HCT116 (cell line): ENCODE measurements at places on chromosomes 13 and 19. TPM values are rescaled to one million over a fixed set of nuclear protein-coding genes. Genes with fewer than 3 reads are reported as not detected.

The TMEM145 gene
- 7.2 TPM for total RNA-seq

The FXYD1 gene
- 7.8 TPM for total RNA-seq

The LENG9 gene
- total RNA-seq: 9.0 TPM

The ZBTB32 gene
- total RNA-seq: not detected

The CHAF1A gene
- total RNA-seq: 69.9 TPM

The CNN1 gene
- 0.64 TPM for total RNA-seq

The PSG11 gene
- not detected for total RNA-seq

The B3GNT8 gene
- total RNA-seq: not detected

The CEACAM21 gene
- 0.25 TPM for total RNA-seq

The IZUMO4 gene
- total RNA-seq: 6.1 TPM

The CGB5 gene
- total RNA-seq: not detected

The ADPRHL1 gene
- total RNA-seq: 12.6 TPM

The FGF9 gene
- total RNA-seq: 1.5 TPM

The PLA2G4C gene
- total RNA-seq: 1.7 TPM
